Renal pelvis (tissue), 12 donors: ENCODE measurements at places on chromosomes 12 and 14. TPM values are rescaled to one million over a fixed set of nuclear protein-coding genes. Genes with fewer than 3 reads are reported as not detected.

The KCNJ8 gene
- 19.4 TPM for polyA plus RNA-seq

The OVCH1 gene
- polyA plus RNA-seq, result 0.26 TPM

The PTHLH gene
- polyA plus RNA-seq, result 1.4 TPM

The SLC25A47 gene
- polyA plus RNA-seq, result not detected

The SERPINA10 gene
- 0.28 TPM for polyA plus RNA-seq

The PCED1B gene
- polyA plus RNA-seq, result 6.5 TPM

The SLC16A7 gene
- 3.2 TPM for polyA plus RNA-seq

The GPR65 gene
- 0.34 TPM for polyA plus RNA-seq

The FOXN4 gene
- polyA plus RNA-seq, result 2.7 TPM

The NOS1 gene
- 0.99 TPM for polyA plus RNA-seq

The SH2B3 gene
- 17.6 TPM for polyA plus RNA-seq

The PPTC7 gene
- polyA plus RNA-seq, result 17.7 TPM

The GEMIN2 gene
- polyA plus RNA-seq, result 23.0 TPM

The NTF3 gene
- polyA plus RNA-seq, result 4.5 TPM

The TAS2R19 gene
- polyA plus RNA-seq, result 1.5 TPM

The SLC4A8 gene
- 4.3 TPM for polyA plus RNA-seq

The SSTR1 gene
- polyA plus RNA-seq, result 2.9 TPM

The IAPP gene
- polyA plus RNA-seq, result not detected

The DPY19L2 gene
- 87.0 TPM for polyA plus RNA-seq

The NDUFB1 gene
- polyA plus RNA-seq, result 173 TPM

The FAM186B gene
- polyA plus RNA-seq, result 3.9 TPM

The CCDC77 gene
- 37.8 TPM for polyA plus RNA-seq

The SPTB gene
- 16.2 TPM for polyA plus RNA-seq

The SOAT2 gene
- 3.0 TPM for polyA plus RNA-seq

The TMCC3 gene
- 39.5 TPM for polyA plus RNA-seq

The TEX52 gene
- polyA plus RNA-seq, result 0.60 TPM

The AMN gene
- polyA plus RNA-seq, result 50.0 TPM

The RPGRIP1 gene
- polyA plus RNA-seq, result 0.47 TPM

The HOXC6 gene
- polyA plus RNA-seq, result 28.7 TPM
